ENCODE measurements at places on chromosomes 1 and 21. TPM values are rescaled to one million over a fixed set of nuclear protein-coding genes. Genes with fewer than 3 reads are reported as not detected.

DNA sequence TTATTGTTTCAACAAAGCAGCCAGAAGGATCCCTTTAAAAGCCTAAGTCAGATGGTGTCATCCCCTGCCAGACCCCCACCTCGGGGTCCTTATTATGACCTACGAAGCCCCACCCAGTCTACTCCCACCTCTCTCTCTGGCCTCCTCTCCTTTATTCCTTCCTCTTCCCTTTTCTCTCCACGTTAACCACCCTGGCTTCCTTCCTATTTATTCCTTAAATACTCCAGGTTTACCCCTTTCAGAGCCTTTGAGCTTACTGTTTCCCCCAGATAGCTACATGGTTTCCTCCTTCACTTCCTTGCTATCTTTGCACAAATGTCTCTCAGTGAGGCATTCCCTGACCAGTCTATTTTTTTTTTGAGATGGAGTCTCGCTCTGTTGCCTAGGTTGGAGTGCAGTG, 12.0 kb upstream of the SLC9A1 start:
- no peak for DNase-seq

- no peak for DNase-seq
Measured at GRCh38 chr1:37112430-37112829, 78.1 kb upstream of the GRIK3 start.

- DNase-seq: no peak
Measured at GRCh38 chr1:220734571-220735326, 13.4 kb upstream of the MTARC2 start.

ATAD3C gene
- total RNA-seq: 10.4 TPM

- no peak for DNase-seq
Measured at GRCh38 chr1:9448132-9449109, 90.8 kb upstream of the SLC25A33 start.

DNA sequence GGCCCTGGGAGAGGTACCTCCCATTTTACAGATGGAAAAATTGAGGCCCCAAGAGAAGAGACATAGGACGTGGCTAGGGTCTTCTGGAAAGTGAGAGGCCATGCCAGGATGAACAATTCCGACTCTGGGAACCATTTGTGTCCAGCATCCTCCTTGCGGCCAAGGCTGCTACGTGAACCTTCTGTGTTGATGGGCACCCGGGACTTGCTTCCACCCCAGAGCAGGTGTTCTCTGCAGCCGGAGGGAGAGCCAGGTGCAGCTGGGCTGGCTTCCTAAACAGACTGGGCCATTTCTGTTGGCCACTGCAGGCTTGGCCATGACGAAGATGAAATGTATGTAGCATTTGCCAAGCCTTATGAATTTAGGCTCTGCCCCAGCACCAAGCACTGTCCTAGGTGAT, 118.9 kb downstream of the PRDM2 start:
- DNase-seq: peak; percentile 39

GRCh38 chr1:31510304-31510703, 66.0 kb upstream of the TINAGL1 start:
- no peak for DNase-seq

FCGR3B gene
- 18.9 TPM for total RNA-seq

NBPF4 gene
- total RNA-seq: not detected

FCER1G gene
- total RNA-seq: 158 TPM

TUFT1 gene
- 13.3 TPM for total RNA-seq

DNA sequence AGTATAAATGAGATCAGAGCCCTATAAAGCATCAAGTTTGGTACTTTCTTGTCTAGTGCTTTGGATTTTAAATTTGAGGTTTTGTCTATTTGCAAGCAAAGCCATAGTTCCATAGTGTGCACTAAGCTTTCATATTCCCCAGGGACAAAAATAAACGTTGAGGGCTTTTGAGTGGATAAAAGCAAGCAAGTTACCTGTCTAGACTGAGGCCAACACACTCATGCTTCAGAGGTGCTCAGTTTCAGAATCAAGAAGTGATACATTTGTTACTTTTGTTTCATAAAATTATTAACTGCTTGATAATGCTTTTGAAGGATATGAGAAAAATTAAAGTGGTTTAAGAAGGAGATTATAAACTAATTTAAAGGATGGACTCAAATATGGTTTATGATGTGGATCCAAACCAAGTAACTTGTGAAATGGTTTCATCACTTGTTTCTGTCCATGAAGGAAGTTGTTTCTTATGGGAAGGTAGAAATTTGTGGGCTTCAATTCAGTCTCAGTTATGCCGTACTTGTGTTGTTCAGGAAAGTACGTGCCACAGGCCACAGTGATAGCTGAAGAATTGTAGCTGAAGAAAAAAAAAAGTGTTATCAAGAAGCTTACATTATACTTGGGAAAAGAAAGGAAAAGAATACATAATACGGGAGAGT, 71.2 kb downstream of the CHRM3 start:
- DNase-seq: no peak

DNA sequence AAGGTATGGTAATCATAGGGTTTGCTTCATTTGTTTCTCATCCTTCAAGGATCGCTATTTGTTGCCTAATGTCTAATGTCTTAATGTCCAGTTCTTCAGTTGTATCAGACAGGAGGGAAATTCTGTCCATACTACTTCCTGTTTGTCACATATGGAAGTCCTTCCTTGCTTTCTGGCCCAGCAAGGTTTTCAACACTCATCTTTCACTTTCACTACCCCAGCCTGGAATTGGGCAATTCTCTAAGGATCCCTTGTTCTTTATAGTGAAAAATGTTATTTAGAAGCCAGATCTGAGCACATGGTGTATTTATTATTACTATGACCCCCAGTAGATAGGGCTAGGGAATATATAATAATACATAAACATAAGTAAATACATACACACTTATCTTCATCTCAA, 50.6 kb upstream of the SLC35A3 start:
- no peak for DNase-seq

DNA sequence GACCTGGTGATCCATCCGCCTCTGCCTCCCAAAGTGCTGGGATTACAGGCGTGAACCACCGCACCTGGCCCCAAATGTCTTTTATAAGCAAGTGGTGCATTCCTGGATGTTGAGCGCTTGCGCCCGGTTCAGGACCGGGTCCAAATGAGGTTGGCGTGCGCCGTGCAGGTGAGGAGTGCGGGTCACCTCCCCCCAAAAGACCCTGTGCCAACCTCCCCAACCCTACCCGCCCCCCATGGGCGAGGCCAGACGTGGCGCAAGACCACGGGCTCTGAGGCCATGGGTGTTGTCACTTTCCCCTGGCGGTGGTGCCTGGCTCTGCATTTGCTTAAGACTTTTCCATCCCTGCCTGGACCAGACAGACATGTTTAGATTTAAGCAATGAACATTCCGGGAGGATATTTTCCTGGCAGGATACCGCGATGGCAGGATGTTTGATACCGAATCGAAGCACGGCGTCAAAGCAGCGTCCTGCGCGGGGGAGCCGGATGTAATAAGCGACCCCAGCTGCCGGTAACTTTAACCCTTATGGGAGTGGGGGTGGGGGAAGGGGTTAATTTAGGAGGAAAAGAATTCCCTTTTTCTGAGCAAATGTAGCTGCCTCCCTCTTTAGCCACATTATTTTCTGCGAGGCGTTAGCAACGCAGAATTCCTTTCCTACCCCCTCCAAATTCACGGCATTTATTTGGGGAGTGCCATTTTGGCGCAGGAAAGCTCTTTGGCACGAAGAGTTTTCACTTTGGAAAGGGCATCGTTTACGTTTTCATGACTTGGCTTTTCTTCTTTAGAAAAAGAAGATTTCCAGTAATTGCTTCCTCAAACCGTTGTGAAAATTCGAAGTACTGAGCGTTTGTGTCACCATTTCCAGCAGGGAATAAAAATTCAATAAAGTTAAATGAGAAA, 27.8 kb upstream of the RNF187 start:
- DNase-seq: peak; percentile 77

- DNase-seq: no peak
Measured at GRCh38 chr21:40227096-40227495, 359.9 kb downstream of the PCP4 start.

TAL1 gene
- 18.3 TPM for total RNA-seq

DMRTA2 gene
- total RNA-seq: not detected

- DNase-seq: no peak
Measured at GRCh38 chr1:20597650-20598049, 8.8 kb downstream of the CDA start.

DNA sequence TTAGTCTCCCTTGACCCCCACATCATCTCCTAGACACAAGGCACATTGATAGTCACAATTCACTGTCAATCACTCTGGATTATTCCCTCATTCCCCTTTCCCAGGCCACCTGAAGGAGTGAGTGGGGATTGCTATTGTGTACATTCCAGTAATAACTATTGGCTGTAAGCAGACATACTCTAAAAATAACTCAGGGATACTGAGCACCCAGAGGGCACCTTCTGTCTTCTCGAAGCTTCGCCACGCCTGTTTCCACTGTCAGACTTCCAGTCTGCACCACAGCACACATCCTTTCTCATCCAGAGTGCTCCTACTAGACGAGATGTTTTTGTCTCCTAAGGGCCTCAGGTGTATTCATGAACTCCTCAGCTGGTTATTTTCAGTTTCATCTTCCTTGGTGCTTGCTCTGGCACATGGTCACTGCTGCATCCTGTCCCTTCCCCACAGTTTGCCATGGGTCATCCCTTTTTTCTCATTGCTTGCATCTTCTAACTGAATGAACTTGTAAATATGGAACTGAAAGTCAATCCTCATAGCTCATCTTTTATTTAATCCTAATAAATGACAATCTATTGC, 848 bp upstream of the APOBEC4 start:
- DNase-seq: no peak

IVL gene
- total RNA-seq: not detected

- no peak for DNase-seq
Measured at GRCh38 chr1:86906419-86906818, 7.5 kb downstream of the SELENOF start.

DNA sequence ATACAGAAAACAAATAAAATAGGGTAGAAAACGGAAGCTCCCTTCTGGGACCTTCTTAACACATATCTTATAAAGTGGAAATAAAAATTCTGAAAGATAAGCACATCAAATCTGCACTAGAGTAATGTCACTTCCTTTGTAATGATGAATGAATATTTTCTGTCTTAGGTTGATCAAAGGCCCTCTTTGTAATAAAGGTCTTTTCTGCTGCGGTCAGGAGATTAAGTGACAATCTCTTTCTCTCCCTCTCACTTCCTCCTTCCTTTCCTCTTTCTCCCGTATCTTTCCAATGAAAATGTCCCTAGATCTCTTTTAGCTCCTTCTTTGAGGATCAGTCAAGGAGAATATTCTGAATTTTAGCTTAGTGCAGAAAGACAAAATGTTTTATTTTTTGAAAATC, 33.8 kb downstream of the TMCO1 start:
- DNase-seq: no peak

HRNR gene
- not detected for total RNA-seq

TNFRSF4 gene
- 7.7 TPM for total RNA-seq
